ENCODE measurements at places on chromosomes 7 and 10.

GRCh38 chr7:137880432-137880831, 33.7 kb upstream of the DGKI start:
- DNase-seq, result no peak

DNA sequence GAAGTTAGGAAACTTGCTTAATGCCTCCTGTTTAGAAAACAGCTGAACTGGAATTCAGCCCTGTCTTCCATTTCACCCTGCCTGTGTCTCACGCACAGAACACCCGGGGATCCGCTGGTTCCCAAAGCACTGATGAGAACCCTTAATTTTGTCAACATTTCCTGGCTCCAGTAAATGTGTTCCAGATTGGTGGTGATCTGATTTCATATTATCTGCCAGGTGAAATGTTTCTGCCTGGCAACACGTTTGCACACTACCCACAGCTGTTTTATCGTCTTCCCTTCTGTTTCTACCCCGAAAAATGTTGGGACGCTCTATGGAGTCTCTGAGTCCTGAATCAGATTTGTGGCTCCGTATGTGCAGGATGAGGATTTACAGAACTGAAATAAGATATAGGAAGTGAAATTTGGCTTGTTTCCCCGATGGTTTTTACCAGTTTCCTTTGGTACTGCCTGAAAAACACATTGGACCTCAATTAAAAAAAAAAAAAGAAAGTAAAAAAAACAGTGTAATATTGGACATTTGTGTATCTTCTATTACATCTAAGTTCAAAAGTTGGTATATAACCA, 29.0 kb downstream of the MRC1 start:
- no peak for DNase-seq

DNA sequence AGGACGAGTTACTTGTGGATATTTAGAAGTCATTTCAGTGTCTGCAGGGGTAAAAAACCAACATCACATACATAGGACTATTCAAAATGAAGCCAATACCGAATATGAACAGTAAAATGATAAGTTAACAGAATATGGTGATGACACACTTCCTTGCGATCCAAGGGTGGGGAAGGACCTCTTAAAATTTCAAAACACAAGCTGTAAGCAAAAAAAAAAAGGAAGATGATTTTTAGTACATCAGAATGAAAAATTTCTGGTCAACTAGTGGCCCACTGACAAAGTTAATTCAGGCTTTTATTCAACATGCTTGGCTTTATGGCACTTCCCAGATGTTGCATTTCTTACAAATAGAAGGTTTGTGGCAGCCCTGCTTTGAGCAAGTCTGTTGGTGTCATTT, 19.0 kb upstream of the GALNTL5 start:
- DNase-seq, result no peak

- DNase-seq, result no peak
These were observed 359.5 kb upstream of the ANKRD30A start for GRCh38 chr10:36765782-36766414.

DNA sequence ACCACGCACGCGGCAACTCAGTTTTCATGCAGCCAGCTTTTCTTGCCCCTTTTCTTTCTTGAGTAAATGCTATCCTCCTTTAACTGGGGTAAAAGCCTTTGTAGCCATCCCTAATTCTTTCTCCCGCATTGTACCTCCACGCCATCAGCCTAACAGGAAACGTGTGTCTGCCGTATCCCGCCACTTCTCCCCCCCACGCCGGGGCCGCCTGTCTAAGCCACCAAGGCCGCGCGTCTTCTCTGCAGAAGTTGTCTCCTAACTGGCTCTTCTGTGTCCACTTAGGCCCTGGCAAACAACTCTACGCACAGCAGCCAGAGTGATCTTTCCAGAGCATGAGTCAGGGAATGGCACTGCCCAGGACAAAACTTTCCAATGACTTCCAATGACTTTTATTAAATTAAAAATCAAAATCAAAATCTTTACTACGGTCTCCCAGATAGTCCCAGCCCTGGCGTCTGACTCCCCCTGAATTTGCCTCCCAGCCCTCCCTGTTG, 74.6 kb downstream of the XRCC2 start:
- no peak for DNase-seq

GRCh38 chr10:97514344-97514743, 15.6 kb downstream of the UBTD1 start:
- DNase-seq, result no peak

GRCh38 chr10:31299119-31299518, 19.9 kb upstream of the ZEB1 start:
- DNase-seq, result no peak

GRCh38 chr10:113187063-113187777, 237.2 kb downstream of the TCF7L2 start:
- DNase-seq, result no peak

DNA sequence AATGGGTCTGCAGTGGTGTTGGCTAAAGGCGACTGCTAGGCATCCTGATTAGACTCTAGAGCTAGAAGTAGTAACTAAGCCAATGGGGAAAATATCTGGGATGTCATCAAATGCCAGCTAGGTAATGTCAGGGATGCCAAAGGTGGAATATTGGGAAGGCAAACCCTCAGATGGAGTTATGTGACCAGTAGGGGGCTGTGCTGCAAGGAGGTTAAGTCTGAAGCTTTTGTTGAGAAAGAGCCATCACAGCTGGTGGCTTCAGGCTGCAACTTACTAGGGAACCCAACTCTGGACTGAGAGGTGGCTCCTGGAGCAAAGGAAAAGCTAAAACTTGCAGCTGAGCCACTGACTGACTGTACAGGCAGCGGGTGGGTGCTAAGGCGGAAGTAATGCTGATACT, 576.9 kb upstream of the GHITM start:
- DNase-seq, result no peak

DNA sequence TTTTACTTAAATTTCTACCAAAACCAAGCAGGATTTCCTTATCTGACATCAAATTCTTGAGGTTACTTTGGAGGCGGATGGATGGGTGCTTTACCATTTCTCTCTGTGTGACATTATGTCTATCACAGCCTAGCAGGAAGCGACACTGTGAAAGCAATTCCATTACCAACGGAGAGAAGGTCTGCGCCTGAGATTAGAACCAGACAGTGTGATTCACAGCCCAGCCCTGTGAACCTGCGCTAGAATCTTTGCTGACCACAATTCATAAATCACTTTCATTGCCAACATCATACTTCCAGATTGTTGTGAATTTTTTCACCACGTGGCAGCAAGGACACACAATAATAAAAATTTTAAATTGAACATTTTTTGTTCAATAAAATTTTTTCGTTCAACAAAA, 126.5 kb downstream of the CUBN start:
- no peak for DNase-seq

DNA sequence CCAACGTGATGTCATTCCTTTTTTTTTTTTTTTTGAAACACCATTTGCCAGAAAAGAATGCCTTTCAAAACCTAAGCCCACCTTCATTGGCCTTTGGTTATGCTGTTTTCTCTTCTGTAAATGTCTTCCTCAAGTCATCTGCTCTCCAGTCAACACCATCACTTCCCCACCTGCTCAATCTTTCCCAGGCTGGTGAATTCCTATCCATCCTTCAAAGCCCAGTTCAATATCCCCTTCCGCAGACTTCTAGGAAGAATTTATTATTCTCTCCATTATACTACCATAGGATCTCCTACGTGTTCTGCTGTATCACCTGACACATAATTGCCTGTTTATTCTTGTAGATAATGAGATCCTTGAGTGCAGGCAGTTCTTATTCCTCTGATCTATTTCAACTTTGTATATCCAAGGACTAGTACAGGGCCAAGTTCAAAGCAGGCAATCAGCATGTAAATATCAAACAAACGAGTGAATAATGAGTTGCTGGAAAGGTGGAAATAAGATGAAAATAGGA, 73.5 kb upstream of the PRR15 start:
- DNase-seq, result no peak

All from cerebellar nuclear complex (tissue), 1 donor.